ENCODE measurements at places on chromosomes 3 and 15.

GRCh38 chr15:36617529-36618196 lies 38.2 kb downstream of the CDIN1 start:
- DNase-seq: no peak

GRCh38 chr3:177731644-177732268 lies 534.5 kb upstream of the TBL1XR1 start:
- DNase-seq: no peak

- DNase-seq: no peak
These were observed 17.7 kb downstream of the FEM1B start for GRCh38 chr15:68295014-68295805.

DNA sequence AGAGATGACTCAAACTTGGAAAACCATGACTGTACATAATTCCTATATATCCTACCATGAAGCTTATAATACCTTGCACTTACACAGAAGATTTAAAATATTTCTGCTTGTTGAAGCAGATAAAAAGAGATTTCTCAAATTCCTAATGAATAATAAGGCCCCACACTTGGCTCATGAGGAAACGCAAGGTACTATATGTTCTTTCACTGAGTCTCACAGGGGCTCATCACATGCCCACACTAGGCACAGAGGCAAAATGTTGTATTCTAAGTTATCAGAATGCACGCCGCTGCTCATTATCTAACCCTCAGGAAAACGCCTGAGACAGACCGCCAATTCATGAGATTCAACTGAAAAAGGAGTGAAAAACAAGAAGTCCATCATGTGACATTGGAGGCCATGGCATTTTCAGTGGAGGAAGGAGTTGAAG lies 5.6 kb downstream of the MYO1E start:
- DNase-seq: no peak

DNA sequence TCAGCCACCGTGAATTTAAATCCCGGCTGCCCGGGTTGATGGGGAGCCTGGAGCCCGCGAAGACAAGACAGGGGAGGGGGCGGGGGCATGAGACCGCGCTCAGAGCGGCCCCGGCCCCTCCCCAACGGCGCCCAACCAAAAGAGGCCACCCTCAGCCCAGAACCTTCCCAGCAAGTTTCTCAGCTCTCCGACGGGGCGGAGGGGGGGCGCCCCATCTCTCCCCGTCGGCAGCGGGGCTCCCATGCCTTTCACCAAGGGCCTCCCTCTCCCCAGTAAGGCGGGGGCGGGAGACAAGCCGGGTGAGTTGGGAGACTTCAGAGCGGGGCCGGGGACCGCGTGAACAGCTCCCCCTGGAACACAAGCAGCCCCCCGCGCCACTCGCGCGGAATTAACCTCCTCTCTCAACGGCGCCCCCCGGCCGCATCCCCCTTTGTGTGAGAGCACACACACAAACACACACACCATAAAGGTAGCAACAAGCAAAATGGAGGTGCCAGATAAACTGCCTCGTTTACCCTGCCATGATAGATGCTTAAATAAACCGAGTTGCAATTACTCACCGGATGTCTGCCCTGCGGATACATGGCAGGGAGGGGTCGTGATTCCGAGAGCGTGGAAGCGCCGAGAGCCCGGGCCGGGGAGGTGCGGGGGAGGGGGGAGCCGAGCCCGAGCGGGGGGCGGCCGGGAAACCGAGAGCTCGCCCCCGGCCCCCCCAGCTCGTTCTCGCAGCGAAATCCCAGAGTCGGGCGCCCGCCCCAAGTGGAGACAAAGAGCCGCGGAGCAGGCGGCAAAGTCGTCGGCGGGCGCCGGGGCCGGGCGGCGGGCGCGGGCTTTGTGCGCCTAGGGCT lies 1.3 kb downstream of the TLE3 start:
- DNase-seq: peak; percentile 88

DNA sequence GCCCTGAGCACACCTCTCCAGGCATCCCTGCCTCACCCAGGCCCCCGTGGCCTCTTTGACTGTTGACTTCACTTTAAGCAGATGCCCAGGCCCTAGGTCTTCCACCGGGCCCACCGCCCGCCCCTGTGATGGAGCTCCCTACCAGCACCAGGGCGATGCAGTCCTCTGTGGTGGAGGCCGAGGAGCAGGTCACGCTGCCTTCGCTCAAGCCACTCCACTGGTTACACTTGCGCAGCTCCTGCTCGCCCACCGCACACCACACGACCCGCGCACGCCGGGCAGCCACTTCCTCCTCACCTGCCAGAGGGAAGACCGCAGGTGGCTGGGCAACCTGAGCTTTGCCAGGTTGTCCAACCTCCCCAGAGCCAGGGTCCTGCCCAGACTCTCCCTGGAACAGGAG lies 16.0 kb downstream of the LTF start:
- no peak for DNase-seq

- no peak for DNase-seq
These were observed 306.4 kb upstream of the CNTN3 start for GRCh38 chr3:74920721-74921350.

DNA sequence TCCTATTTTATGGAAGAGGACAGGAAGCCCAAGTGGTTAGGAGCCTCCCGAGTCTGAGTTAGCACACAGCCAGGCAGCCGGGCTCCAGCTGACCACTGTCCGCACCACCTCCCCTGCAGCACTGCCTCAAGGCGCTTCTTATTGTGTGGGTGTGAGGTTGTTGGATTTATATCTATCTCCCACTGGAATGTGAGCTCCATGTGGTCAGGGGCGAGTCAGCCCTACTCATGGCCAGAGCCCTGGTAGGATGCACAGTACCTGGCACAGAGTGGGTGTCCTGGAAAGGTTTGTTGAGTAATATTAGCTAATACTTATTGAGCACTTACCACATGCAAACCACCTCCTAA lies 9.7 kb upstream of the FBLN2 start:
- DNase-seq: no peak

DNA sequence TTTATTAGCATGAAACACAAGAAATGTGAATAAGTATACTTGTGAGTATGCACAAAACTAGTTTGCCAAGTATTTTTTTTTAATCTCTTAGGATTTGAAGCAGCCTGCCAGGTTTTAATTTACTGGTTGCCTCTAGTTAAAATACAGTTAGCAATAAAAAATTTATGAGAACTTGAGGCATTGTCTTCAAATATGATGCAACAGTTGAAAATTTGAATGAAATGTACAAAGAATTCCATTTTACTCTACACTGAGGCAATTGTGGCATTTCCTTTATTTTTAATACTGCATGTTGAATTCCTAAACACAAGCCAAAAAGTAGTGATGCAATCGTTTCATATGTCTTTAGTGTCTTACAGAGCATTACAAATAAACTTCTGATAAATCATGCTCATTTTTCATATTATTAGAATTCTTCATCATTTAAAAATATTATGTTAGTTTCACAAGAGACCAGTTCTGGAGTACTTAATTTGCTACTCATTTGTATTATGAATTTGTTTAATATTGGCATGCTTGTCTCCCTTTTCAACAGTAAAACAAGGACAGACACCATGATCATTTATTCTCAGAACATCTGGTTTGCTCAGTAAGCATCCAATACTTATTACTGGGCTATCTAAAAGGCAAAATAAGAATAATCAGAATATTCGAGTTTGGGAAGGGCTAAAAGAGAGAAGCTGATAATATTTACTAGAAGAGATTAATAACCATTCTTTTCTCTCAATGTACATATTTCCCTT lies 124.8 kb upstream of the PTX3 start:
- no peak for DNase-seq

All from retina (tissue), 1 donor.